ENCODE measurements at places on chromosomes 6 and 20.

GRCh38 chr20:14142964-14143627 lies 147.8 kb downstream of the MACROD2 start:
- DNase-seq: no peak

DNA sequence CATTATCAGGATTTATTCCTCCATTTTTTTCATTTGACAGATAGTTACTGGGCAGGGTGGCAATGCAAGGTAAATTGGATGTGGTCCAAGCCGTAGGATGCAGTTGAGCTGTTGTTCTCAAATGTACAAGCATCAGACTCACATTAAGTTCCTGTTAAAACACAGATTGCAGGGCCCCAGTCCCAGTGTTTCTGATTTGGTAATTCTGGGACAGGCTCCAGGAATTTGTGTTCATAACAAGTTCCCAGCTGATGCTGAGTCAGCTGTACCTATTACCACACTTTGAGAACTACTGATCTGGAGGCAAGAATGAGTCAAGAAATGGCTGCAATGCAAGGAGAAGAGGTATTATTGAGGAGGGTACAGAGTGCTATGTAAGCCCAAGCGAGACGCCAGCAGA lies 11.7 kb downstream of the TMEM244 start:
- no peak for DNase-seq

GRCh38 chr6:126618639-126619343 lies 278.9 kb downstream of the CENPW start:
- no peak for DNase-seq

DNA sequence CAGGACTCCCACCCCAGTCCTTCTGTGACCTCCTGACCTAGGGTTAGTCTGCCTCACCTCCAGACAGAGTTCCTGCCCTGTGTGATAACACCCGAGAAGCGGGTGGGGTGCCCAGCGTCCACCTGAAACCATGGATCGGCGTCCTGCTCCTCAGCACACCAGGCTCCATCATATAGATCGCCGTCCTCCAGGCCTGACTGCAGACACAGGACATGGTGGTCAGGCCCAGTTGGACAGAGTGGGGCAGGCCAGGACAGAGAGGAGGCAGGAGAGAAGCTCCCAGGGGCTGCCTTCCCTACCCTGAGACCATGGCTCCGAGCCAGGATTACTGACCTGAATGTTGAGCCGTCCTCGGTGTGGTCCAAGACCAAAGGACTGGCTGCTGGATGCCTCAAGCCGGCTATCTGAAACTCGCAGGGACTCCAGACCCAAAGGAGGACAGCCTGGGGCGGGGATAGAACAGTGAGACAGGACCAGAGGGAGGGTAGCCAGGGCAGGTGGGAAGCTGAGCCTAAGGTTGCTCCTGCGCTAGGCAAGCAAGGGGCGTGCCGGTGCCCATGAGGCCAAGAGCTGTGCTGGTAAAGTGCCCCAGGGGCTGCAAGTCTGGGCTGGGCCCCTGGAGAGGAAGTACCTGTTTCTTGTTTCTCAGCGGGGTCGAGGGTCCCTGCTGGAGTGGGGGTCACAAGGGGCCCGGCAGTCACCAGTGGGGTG lies 2.2 kb downstream of the CPXM1 start:
- no peak for DNase-seq

DNA sequence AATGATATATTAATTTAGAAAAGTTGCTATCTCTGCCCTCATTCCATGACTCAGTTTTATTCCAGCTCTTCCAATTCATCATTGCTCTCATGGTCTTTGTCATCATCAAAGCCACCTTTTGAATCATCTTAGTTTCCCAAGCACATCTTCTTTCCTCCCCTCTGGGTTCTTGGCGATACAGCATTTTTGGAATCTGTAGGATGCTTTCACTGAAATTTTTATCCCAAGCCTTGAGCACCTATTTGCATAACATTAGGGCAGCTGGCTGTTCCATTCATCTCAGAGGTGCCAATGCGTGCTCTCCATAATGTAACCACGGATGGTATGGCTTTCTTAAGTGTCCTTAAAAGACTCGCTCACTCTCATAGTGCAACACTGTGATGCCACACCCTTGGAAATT lies 100.4 kb downstream of the SNX5 start:
- DNase-seq: no peak

DNA sequence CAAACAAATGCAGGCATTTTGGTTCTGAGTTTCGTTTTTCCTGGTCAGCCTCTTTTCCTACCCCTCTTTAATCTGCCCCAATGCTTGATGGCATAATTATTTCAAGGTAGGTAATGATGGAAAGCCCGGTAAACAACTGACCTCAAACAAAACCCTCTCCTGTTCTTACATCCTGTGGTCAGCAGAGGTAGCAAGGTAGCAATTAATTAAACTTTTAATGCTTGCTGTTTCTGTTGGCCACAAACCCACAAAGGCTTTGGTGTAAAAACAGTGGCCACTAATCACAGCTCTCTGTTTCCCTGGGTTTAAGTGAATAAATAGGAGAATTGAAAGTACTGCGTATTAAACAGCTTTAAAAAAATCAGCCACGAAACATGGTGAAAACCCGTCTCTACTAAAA lies 261.5 kb upstream of the SOX4 start:
- no peak for DNase-seq
